ENCODE measurements at places on chromosomes 4 and X. TPM values are rescaled to one million over a fixed set of nuclear protein-coding genes. Genes with fewer than 3 reads are reported as not detected.

DNA sequence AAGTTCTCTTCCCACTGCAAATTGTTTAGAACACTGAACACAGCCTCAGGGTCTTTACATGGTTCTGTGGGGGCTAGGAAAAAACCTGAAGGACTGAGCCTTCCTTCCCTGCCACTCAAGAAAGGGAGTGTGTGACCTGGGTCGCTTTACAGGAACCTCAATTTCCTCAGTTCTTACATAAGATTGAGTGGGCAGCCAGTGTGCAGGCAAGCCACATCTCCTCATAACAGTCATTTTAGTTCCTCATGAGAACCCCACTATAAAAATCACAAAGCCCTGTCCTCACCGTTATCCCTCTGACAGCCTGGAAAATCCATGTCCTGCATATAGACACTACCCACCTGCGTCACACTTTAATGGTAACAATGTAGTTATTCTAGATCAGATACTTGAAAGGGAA is 2.1 kb upstream of the ETDC start:
- no peak for DNase-seq

- no peak for DNase-seq
Measured at GRCh38 chr4:139484783-139485311, 30.9 kb downstream of the RAB33B start.

DNA sequence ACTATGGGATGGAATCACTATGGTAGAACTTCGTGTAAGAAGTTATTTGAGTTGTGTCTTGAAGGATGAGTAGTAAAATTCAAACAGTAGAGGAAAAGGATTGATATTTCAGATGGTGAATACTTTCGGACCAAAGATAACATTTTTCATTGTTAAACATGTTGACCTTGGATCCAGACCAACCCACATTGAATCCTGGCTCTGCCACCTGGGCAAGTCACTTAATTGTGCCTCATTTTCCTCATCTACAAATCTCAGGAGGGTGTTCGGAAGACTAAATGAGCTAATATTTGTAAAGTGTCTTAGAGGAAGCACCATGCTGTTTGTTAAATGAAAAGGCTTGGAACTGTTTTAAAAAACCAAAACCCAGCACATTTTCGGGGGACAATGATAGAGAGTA is 1.4 kb upstream of the AIFM1 start:
- no peak for DNase-seq

GRCh38 chr4:4847011-4847410 is 12.5 kb upstream of the MSX1 start:
- DNase-seq, result no peak

GRCh38 chrX:70979136-70979762 is 48.4 kb upstream of the SLC7A3 start:
- DNase-seq, result no peak

- no peak for DNase-seq
Measured at GRCh38 chr4:53075162-53075785, 213.2 kb downstream of the RASL11B start.

DNA sequence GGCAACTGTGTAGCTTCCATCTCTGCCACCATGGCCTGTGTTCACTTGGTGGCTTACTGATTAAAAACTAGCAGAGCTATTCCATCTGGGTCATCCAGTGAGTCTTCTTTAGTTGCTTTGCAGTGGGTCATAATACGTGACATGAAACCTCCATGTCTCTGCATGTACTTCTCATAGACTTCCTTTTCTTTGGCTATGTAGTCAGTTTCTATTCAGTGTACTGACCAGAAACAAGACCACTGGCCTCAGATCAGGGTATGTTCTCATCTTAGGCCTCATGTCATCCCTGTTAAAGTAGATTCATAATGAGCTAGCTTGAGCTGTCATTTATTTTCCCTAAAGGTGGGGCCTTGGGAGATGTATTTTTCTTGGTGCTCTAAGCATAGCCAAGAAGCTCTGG is 195.2 kb downstream of the CCNG2 start:
- DNase-seq, result no peak

DNA sequence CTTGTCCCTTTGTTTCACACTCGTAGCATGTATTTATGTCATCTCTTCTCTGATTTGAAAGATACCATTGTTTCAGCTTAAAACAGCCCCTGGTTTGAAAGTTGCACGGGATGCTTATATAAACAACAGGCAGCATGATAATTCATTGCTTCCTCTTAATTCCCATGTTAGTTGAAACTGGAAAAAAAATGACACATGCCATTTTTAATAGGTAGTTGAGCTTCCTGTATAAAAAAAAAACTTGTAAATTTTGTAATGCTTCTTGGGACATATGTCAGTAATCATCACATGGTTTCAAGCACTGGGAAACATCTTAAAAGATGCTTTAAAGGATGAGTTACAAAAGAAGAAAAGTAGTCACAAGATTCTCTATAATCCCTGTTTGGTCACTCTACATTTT is 243.0 kb downstream of the PALLD start:
- DNase-seq, result no peak

DNA sequence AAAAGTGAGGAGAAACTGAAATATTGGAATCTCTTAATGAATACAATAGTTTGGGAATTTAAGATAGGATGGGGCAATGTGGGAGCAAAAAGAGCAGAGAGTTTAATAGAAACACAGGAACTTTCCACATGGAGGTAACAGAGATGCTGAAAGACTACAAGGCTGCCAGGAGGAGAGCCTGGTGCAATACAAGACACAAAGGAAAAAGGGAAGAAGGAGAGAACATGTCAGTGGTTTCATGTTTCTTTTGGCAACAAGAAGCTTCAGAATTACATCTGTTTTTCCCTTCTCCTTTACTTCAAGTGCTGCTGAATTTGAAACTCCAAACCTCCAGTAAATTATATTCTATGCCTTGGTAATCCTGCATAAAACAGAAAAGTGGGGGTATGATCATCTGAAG is 474.3 kb downstream of the FAT4 start:
- DNase-seq, result no peak

GRCh38 chrX:16162391-16162790 is 4.9 kb upstream of the MAGEB17 start:
- no peak for DNase-seq

DNA sequence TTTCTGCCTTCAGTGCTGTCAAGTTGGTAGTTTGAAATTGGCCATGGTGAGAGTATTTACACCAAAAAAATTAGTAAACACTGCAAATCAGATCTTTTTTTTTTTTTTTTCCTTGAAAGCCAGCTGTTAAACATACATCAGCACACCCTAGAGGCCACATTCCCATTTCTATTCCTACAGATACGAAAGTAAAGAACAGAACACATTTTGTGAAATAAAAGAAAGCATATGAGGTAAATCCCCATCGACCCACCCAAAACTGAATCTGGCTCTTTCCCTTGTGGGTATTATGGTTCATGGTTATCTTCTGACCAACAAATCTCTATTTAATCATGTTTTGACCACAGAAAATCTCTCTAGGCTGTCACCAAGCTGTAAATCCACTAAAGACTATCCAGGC is 41.8 kb upstream of the AP1AR start:
- no peak for DNase-seq

- no peak for DNase-seq
Measured at GRCh38 chr4:79217025-79217424, 108.8 kb downstream of the NAA11 start.

GRCh38 chrX:153153516-153153915 is 25.6 kb upstream of the MAGEA1 start:
- DNase-seq, result no peak

GRCh38 chr4:112942077-112942476 is 107.4 kb upstream of the ANK2 start:
- no peak for DNase-seq

DNA sequence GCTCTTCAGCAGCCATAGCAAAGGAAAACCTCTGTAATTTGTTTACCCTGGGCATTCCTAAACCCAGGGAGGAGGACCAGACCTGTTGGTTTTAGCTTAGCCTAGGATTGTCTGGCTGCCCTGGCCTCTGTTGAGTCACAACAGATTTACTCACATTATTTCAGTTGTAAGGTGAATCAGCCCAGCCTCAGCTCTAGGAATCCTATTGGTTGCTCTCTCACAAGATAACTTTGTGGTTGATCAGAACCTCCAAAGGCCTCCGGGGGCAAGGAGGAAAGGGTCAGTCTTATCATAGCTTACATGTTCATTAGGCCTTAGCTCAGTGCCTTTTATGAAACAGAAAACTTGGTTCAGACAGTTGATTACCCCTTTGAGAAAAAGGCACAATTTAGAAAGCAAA is 41.0 kb downstream of the PDK3 start:
- DNase-seq, result no peak

DNA sequence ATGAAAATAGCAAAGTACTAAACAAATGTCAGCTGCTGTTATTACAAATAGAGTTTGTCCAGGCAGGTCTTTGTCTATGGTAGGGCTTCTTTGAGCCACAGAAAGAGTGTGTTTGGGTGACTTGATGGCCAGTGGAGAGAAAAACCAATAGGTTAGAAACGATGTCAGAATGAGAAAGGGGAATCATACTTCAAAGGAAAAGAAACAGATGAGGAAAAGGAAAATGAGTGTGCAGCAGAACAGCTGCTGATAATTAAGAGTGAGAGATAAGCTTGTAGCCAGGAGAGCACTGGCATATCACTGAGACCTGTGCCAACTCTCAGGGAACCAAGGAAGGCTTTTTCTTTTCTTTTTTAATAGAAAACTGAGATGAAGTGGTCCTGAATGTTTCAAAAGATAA is 257.2 kb downstream of the ARHGAP24 start:
- DNase-seq, result no peak

GRCh38 chrX:121958886-121959285 is 911.5 kb downstream of the GLUD2 start:
- no peak for DNase-seq

GRCh38 chr4:82851885-82852750 is 38.8 kb downstream of the SEC31A start:
- no peak for DNase-seq

MEPE gene
- polyA plus RNA-seq, result 0.59 TPM

FAM9C gene
- 0.07 TPM for polyA plus RNA-seq

PCDH10 gene
- 0.11 TPM for polyA plus RNA-seq

PCDH18 gene
- polyA plus RNA-seq, result 1.7 TPM

AADAT gene
- polyA plus RNA-seq, result 3.3 TPM

LRP2BP gene
- polyA plus RNA-seq, result 0.91 TPM

ARX gene
- polyA plus RNA-seq, result 0.09 TPM

SSX5 gene
- not detected for polyA plus RNA-seq

DGKK gene
- 0.11 TPM for polyA plus RNA-seq

DCAF8L2 gene
- polyA plus RNA-seq, result not detected
